COR-L47 (cell line): ENCODE measurements at places on chromosomes 5 and 9.

DNA sequence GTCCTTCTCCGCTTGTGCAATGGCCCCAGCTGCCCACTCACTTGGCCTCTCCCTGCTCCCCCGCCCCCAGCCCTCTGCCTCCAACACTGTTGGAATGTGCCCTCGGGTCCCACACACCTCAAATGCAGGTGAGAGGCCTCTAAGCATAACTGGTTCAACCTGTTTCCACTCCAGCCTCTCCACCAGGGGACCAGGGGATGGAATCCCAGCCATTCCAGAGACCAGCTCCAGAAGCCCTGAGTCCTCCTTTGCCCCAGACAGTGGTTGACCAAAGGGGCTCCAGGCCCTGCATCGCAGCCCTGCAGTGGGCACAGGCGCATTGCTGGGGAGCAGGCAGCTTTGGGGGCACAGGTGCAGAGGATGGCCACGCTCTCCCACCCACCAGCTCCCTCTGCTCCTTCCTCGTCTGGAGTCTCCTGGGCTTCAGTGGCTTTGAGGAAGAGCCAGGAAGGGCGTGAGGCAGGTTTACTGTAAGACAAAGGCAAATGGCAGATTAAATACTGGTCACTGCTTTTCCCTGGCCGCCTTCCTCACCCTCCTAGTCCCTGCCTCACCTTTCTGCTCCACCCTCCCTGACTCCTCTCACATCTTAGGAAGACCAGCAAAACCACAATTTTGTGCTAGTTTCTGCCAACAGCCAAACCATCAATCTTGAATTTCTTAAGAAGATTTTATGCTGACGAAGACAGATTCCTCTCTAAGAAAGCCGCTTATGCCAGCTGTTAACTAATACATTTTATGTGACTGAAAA is 29.1 kb upstream of the IRX2 start:
- no peak for DNase-seq

DNA sequence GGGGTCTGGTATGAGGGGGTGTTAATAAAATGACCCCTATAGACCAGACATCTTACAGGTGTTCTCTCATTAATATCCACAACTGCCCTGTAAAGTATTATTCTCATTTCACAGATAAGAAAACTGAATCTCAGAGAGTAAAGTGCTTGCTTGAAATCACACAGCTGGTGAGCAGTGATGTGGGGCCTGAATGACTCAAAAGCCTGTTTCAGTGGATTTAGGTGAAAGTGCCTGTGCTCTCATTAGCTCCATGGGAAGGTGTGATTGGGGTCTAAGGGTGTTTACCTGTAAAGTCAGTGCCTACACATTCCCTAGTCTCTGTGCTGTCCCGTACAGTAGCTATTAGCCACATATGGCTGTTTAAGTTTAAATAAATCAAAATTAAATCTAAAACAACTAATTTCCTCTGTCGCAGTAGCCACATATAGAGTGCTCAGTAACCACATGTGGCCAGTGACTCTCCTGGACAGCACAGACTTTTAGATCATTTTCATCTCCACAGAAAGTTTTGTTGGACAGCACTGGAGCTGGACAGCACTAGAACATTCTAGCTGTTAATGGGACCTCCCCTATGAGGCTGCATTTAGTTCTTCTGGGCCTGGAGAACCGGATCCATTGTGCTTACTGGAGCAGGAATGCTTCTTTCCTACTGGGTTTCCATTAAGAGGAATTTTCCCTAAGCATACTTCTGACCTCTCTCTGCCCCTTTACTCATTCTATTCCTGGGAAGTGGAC is 52.5 kb upstream of the SEMA6A start:
- no peak for DNase-seq

GRCh38 chr5:29719171-29719570 is 1474.3 kb upstream of the CDH6 start:
- DNase-seq, result no peak

DNA sequence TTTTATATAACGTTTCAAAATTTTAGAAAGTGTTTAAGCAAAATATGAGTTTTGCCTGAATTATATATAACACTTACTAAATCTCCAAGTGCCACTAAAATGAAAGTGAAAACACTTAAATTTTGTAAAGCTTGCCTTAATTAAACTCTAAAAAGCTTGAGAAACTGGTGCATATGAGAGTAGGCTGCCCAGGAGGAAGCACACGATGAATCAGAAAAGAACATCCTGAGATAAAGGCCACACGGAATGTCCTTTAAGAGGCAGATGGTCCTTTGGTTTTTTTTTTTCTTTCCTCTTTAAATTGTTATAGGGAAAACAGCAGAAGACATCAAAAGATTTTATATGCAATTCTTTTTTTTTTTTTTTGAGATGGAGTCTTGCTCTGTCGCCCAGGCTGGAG is 60.3 kb downstream of the HABP4 start:
- no peak for DNase-seq

DNA sequence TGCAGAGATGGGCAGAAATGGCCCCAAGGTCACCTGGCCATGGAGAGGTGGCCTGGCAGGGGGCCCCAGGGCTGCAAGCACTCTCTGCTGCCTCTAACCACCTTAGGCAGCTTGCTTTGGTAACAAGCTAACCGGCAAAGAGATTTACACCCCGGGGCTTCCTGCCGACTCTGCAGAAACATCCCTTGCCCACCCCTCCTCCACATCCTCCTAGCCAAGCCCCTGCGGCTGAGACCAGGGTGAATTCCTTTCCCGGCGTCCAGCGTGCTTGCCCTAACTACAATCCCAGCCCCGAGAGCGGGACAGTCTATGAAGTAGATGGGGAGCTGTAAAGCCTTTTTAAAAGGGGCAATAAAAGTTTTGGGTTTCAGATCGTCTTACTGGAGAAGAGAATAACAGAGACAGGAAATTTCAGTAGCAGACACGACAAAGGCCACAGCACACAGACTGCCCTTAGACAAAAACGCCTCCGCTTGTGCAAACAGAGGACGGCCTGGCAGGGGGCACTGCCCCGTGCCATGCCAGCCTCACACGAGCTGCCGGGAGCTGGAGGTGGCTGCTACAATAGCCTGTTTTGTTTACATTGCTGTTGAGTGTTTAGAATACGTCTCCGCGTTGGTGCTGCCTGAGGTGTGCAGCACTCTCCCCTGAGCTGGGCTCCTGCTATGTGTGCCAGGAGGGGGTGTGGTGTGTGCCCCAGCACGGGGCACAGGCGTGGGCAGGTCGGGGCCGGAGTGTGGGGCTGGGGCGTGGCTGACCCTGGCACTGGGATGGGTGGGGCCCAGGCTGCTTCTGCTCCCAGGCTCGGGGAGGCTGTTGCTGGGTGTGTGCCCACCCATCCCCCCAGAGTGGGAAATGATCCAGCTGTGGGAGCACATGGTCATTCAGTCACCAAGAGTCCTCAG is 15.3 kb downstream of the MYMK start:
- DNase-seq, result peak; percentile 93

- no peak for DNase-seq
Observed at GRCh38 chr9:69831611-69832010, 11.0 kb downstream of the CFAP95 start.
